ENCODE measurements at places on chromosomes 7 and 10. TPM values are rescaled to one million over a fixed set of nuclear protein-coding genes. Genes with fewer than 3 reads are reported as not detected.
A peak's percentile ranks its signal among the peaks of the same experiment; 100 is the strongest.

VIPR2 gene
- 17.5 TPM for total RNA-seq

RTKN2 gene
- total RNA-seq = not detected

LRRC4 gene
- total RNA-seq = 4.4 TPM

PRKAR2B gene
- 21.8 TPM for total RNA-seq

PPP1R17 gene
- not detected for total RNA-seq

DNA sequence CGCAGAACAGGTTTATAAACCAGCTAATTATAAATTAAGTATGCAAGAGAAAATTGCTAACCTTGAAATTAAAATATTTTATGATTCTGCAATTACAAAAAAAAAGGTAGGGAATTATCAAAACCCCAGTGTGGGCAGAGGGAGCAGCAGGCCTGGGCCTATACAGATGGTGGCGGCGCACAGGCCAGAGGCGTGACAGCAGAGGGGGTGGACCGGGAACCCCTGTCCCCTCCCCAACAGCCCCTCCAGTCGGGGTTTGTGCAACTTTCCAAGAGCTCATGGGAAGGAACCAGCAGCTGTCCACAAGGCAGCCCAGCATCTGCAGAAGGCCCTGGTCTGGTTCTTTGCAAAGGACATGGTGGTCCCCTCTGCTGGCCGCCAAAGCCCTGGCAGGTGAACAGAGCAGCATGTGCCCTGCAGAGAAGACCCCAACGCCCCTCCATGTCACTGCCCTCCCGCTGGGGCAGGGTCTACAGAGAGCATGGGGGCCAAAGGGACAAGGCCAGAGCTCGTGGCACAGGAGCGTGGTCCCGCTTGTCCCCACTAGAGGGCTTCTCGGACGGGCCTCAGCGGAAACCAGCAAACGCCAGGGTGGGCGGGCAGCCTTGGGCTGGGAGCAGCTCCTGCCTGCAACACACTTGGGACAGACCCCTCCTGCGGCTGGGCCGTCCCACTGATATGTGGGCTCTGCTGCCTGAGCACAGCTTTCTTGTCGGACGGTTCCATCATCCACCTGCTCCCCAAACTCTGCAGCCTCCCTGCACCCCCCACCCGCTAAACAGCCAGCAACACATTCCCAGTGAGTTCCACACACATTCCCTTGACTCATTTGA, 75.1 kb downstream of the EBF3 start:
- H3K36me3 ChIP-seq = peaks cover 7% of the 10 kb centered on the region
- peak; percentile 71 for DNase-seq
- H3K27me3 ChIP-seq = no peaks in the 10 kb centered on the region
- H3K27ac ChIP-seq = peak overlapping the region; percentile 58

GRCh38 chr10:111565542-111565941, 488.7 kb downstream of the ADRA2A start:
- no peaks in the 10 kb centered on the region for H3K36me3 ChIP-seq
- H3K27ac ChIP-seq = no peak overlapping the region
- no peak overlapping the region for H3K4me3 ChIP-seq

- H3K27me3 ChIP-seq = no peaks in the 10 kb centered on the region
- no peak overlapping the region for H3K27ac ChIP-seq
- no peak for DNase-seq
- no peak overlapping the region for H3K4me3 ChIP-seq
- no peaks in the 10 kb centered on the region for H3K4me1 ChIP-seq
These were observed 140.0 kb downstream of the ITGB8 start for GRCh38 chr7:20470726-20471125.

DNA sequence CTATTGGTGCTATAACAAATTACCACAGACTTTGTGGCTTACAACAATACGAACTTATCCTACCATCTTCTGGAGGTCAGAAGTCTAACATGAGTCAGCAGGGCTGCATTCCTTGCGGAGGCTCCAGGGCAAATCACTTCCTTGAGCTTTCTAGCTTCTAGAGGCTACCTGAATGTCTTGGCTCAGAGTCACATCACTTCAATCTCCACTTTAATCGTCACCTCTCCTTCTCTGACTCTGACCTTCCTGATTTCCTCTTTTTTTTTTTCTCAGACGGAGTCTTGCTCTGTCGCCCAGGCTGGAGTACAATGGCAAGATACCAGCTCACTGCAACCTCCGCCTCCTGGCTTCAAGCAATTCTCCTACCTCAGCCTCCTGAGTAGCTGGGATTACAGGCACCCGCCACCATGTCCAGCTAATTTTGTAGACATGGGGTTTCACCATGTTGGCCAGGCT, 44.6 kb upstream of the ANAPC16 start:
- peaks cover 52% of the 10 kb centered on the region for H3K4me1 ChIP-seq
- H3K27ac ChIP-seq = peak overlapping the region; percentile 64
- H3K4me3 ChIP-seq = no peak overlapping the region
- no peak for DNase-seq

- peak overlapping the region; percentile 21 for H3K27ac ChIP-seq
- H3K36me3 ChIP-seq = peaks cover 23% of the 10 kb centered on the region
- H3K4me3 ChIP-seq = no peak overlapping the region
- DNase-seq = no peak
- peaks cover 71% of the 10 kb centered on the region for H3K4me1 ChIP-seq
These were observed 19.9 kb downstream of the ATAD1 start for GRCh38 chr10:87798082-87798481.

GRCh38 chr7:128347647-128348097, 4.0 kb upstream of the RBM28 start:
- DNase-seq = peak; percentile 45
- H3K36me3 ChIP-seq = no peaks in the 10 kb centered on the region
- no peak overlapping the region for H3K27ac ChIP-seq
- H3K27me3 ChIP-seq = peaks cover 23% of the 10 kb centered on the region
- H3K4me3 ChIP-seq = no peak overlapping the region

GRCh38 chr10:122417667-122418066, 36.8 kb upstream of the ARMS2 start:
- H3K4me3 ChIP-seq = no peak overlapping the region
- DNase-seq = no peak
- H3K36me3 ChIP-seq = peaks cover 73% of the 10 kb centered on the region
- peak overlapping the region; percentile 4 for H3K27ac ChIP-seq

Data from left ventricle myocardium inferior (tissue), 1 donor.